AG10803 (cell line): ENCODE measurements at places on chromosomes 16 and 17.

DNA sequence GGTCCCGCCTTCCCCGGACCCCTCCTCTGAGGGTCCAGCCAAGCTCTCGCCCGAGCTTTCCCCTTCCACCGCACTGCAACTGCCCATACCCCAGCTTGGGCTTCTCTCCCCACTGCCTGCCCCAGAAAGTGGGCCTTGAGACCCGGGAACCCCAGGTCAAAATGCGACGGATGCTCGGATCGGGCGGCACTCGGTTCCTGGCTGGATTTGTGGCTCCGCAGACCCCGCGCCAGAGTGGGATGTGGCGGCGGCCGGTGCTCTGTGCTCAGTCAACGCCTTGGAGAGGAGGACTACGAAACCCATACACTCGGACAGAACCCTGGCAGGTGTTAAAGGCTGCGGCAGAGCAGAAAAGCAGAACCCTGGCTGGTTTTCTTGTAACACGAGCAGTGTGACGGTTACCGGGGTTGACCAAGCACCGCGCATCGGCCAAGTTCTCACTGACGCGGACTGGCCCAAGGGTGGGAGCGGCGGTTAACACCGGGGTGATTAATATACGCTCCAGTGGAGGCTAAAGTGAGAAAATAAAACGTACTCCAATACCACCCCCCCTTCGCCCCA lies 885 bp upstream of the SLFN13 start:
- no peak for DNase-seq

DNA sequence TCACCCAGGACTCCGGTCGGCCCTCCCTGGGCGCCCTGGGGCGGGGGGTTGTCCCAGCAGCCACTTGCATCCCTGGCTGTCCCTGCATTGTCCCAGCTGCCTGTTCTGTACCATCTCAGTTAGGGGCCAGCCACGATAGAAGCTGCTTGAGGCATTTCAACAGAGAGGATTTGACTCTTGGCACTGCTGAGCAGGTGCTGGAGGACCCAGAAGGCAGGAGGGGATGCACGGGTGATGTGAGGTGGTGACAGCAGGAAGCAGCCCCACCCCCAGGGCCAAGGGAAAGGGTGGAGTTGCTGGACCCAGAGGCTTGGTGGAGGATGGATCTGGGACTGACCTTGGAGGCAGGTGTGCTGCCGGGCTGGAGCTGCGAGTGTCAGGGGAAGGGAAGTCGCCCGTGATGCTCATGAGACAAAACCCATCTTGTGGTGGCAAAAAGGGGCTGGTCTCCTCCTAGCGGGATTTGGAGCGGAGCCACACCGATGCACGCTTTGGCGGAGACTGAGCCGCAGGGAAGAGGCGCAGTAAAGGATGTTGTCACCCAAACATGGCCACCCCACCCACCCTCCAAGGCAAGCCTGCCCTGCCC lies 188.0 kb upstream of the GSE1 start:
- no peak for DNase-seq

DNA sequence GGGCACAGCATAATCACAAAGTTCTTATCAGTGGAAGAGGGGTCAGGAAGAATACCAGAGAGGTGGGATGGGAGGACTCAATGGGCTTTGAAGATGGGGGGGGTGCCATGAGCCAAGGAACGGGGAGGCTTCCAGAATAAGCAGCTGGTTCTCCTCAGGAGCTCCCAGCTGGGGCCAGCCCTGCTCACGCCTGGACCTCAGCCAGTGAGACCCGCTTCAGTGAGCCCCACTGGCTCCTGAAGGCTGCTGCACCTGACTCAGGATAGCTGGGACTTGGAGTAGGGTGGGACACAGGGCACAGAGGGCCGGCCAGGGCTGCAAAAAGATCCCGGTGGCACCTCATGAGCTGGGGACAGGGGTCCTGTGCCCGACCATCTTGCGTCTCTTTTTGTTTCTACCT lies 24.4 kb upstream of the ZC3H18 start:
- no peak for DNase-seq

- DNase-seq: peak; percentile 66
Measured at GRCh38 chr17:75808905-75809621, 24.5 kb downstream of the UNK start.

- DNase-seq: no peak
Measured at GRCh38 chr16:14148569-14148968, 77.5 kb downstream of the MRTFB start.

GRCh38 chr16:88010968-88011483 lies 59.8 kb downstream of the BANP start:
- DNase-seq: no peak

- DNase-seq: peak; percentile 83
Measured at GRCh38 chr16:660459-661183, 7.3 kb upstream of the RHOT2 start.

- peak; percentile 91 for DNase-seq
Measured at GRCh38 chr17:10292057-10292937, 80.5 kb downstream of the MYH13 start.

DNA sequence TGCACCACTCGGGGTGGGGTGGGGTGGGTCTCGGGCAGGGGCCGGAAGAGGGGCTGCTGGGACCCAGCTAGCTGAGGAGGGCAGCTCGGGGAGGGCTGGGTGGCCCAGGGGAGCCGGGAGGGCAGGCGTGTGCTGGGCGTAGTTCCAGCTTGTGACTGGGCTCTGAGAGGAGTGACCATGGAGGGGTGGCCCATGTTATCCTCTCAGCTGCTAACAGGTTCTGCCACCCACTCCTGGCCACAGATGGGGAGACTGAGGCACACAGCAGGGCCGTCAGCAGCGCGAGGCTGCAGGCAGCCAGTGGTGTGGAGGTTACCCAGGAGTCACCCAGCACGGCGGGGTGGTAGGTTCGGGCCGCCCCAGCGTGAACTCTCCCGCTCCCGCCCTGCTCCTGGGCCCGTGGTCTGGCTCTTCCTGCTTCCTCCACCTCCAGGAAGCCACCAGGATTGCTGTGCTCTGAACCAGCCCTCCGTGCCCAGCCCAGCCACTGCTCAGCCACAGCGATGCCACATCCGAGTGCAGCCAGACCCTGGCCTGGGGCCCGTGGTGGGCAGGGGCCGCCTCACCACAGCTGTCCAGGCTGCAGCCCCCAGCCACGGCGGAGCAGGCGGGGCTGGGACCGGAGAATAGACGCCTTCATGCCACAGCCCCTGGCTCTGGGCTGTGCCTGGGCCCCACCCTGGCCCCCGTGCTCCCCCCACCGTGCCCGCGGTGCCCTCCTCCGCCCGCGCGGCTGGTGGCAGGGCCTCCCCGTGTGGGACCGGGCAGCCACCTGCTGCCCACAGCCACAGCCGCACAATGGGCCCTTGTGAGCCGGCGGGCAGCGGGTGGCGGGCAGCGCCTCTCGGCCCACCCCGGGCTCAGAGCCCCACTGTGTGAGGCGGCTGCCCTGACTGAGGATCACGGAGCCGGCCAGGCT lies 26.3 kb upstream of the SSTR5 start:
- no peak for DNase-seq
